ENCODE measurements at places on chromosomes 7 and 10.

DNA sequence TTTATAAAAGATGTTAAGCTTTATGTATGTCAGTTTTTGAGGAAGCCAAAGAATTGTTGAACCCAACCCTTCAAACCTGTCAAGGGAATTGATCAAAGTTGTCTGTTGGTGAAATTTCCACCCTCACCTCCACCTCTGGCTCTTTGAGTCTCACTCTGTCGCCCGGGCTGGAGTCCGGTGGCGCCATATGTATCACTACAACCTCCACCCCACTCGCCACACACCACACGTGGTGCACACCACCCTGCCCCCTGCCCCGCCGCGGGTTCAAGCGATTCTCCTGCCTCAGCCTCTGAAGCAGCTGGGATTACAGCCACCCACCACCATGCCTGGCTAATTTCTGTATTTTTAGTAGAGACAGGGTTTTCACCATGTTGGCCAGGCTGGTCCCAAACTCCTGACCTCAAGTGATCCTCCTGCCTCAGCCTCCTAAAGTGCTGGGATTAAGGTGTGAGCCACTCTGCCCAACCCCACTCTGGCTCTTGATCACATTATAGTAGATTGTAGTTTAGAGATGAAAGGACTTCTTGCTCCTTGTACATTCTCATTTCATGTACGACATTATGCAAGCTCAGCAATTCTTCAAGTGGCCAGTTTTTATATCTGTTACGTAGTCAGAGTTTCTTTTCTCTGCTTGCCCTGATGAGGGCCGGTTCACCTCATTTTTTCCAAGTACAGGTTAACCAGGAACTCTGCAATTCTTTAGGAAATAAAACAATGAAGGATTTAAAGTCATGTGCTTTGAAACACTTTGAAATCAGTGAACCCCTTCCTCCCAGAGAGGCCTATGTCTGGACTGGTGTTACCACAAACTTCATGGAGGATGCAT lies 7.0 kb downstream of the BAMBI start:
- DNase-seq, result no peak

DNA sequence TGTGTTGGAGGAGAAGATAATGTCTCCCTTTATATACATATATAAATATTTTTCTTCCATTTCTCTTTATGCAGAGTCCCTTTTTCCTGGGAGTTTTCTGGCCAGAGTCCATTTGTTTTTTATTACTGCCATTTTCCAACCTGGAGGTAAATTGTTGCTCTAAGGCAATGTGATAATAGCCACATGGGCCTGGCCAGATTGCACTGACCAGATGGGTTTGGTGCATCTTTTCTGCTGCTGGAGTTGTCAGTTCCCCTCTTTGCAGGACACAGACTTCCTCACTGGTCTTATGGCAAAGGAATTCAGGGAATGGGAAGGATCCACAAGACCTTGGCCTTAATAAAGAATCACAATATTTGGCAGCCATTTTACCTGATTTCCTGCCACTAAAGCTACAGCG lies 254.9 kb downstream of the SORCS3 start:
- no peak for DNase-seq

- DNase-seq, result no peak
Measured at GRCh38 chr10:101772895-101773761, 2.8 kb downstream of the FGF8 start.

DNA sequence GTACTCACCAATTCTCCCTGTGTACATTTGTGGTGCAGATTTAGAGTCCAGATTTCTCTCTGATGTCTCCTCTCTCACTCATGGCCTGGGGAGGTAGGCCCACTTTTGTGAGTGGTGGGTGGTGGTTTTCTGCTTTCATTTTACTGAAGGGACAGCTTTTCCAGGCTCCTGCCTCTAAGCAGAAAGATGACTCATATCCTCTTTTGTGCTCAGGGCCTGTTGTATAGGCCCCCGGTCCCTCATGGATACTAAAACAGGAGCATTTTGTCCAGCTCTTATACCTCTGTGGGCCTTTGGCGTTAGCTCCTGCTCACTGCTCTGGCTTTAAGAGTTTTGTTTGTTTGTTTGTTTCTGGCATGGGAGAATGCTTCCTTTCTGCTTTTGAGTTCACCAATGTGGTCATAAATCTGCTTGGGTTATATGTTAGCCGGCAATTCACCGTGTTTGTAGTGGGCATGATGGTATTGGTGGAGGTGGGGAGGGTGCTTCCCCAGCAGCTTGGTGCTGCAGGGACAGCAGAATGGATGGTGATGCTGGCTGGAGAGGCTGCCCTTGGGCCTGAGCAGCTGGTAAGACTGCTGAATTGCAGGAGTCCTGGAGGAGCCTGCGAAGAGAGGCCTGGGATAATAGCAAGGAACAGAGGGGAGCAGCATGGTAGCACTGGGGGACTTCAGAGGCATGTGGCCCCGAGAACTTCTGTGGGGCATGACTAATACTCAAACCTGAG lies 468.7 kb downstream of the RPS24 start:
- no peak for DNase-seq

GRCh38 chr7:14104861-14105260 lies 115.4 kb upstream of the ETV1 start:
- DNase-seq, result no peak

DNA sequence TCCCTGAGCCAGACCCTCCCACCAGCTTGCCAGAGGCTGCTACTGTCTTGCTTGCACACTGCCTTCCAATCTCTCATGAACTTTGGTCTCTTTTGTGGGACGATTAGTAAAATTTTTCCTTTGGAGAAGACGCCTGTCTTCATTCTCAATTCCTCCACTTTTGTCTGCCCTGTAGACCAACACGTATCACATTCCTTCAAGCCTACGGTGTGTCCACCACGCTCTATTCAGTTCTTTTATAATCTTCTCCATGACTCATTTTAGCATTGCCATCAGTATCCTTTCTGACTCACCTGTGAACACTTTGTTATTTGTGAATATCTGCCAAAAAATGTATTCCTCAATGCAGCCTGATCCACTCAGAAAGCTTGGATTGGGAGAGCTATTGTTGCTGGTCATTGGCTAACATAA lies 1.4 kb downstream of the GIMAP5 start:
- no peak for DNase-seq

DNA sequence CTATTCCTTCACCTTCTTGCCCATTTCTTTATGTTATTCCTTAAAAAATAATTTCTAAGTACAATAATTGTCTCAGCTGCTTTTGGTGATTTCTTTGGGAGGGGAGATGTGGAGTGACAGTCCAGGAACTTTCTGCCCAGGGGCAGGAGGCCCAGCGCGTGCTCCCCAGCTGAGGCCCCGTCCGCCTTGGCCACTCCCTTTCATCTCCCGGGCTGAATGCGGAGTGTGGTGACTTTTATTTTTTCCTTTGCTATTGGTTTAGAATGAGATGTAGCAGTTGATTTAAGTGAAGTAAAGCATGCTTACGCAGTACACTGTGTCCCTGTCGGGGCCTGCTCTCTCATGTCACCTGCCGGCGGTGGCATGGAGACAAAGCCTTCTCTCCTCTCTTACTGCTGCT lies 141.6 kb downstream of the MGMT start:
- no peak for DNase-seq

GRCh38 chr7:24472093-24472492 lies 101.2 kb upstream of the PALS2 start:
- no peak for DNase-seq

DNA sequence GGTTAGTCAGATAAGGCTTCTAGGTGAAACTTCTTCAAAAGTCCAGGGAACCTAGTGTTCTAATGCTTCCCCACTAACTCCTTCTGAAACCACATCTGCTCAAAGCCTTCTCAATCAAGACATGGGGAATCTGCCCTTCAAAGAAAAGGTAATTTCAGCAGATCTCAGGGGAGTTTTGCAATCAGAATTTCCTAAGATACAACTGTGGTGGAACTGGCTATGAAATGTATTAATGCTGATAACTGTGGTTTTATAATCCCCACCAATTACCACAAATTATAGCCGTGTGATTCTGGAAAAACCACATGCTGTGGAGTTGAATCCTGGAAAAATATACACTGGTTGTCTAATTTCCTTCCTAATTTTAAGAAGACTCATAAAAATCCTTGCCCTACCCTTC lies 233.8 kb downstream of the SORCS1 start:
- no peak for DNase-seq

DNA sequence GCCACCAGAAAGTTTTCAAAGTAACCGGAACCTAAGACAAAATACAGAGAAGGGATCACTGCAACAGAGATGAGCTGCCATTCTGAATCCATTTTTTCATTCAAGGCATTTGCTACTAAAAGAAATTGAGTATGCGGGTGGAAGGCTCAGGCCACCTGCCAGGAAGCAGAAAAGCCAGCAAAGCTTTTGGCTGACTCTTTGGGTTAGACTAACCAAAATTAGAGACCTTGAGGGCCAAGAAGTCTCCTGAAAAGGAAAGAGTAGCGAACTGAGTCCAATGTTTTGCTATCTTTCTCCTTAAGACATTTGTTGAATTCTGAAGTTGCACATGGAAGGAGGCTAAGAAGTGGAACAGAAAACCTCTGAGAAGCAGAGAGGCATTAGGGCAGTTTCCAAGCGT lies 79.0 kb downstream of the FAS start:
- no peak for DNase-seq

- no peak for DNase-seq
Measured at GRCh38 chr7:157938211-157938610, 601.4 kb downstream of the DNAJB6 start.

DNA sequence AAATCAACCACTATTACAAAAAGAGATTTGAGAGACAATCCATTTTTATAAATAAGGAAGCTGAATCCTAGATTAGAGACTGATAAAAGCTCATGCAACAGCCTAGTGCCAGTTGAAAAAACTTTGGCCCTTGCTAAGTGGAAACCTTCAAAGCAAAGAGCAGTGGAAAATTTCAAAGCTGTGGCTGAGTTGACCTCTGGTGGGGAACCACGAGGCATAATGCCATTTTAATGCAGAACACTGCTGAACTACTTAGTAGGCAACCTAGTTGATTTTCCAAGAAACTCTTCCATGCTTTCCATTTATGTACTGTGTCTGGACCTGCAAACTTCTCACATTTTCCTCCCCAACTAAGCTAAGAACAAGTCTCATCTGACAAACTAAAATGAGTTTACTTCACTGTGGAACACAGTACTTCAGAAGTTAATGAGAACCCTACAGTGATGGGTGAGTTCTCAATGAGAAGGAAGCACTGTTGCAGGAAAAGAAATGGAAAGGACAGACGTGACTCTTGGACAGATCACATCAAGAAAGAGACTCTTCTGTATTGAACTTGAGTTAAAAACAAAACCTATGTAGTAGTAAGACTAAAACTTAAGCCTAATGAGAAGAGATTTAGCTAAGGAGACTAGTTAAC lies 19.5 kb downstream of the FZD9 start:
- no peak for DNase-seq

DNA sequence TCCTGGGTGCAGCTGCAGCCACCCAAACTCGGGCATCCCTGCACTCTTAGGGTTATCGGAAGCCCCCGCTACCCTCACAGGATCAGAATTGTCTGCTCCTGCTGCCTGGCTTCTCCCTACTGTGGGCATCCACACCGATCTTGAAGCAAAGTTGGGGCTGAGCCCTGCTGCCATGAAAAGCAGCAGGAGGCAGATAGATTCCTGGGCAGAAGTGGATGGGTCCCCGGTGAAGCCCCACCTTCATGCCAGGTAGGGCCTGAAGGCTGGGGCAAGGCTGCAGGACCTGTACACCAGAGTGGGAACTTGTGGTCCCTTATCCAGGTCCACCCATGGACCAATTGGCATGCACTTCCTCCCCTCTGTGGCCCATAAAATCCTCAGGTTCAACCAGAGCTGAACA lies 922.6 kb upstream of the KCND2 start:
- no peak for DNase-seq

GRCh38 chr10:76582531-76582930 lies 1055.1 kb downstream of the KCNMA1 start:
- no peak for DNase-seq

- DNase-seq, result no peak
Measured at GRCh38 chr7:148558914-148559313, 31.7 kb upstream of the C7orf33 start.

DNA sequence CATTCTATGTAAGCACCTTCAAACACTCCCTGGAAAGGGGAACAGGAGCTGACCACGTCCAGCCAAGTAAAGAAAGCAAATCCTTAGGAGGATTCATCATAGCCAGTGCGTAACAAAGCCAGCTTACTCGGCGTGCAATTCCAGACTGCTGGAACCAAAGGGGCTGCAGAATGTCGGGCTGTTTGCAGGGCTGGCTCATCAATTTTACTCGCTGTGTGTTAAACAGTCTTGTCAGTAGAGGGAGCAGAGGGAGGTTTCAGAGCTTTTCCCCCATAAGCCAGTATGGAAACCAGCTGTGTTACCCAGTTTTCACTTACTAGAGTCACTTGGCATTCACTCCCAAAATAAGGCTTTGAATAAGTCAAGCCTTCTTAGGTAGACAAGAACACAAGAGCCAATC lies 127.1 kb downstream of the KMT2E start:
- no peak for DNase-seq

DNA sequence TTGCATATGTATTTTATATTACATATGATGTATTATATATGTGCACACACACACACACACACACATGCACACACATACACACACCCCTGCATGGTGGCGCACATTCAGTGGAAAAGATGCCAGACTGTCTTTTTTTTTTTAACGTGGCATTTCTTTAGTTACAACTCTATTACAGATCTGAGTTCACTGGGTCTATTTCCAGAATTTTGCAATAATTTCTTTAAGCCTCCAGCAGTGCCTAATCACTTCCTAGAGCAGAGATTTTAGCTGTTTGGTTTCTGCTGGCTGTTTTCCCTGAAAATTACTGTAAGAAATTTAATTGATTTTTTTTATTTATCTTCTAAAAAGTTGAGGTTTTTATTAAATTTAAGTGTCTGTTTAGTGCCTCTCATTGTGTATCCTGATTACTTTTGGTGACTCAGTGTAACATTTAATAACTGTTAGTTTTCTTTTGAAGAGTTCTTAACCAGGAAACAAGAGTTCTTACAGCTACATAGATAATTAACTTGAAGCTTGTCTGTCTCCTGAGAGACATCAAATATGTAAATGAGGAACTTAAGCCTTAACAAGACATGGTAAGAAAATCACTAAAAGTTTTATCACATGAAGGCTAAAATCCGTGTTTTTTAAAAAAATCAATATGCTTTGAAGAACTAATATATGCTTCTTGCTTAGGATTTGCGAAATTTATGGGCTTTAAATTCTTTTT lies 232.0 kb downstream of the MDFIC start:
- DNase-seq, result peak; percentile 60

GRCh38 chr10:1872151-1872726 lies 134.9 kb upstream of the ADARB2 start:
- DNase-seq, result no peak

- DNase-seq, result no peak
Measured at GRCh38 chr10:123996302-123996701, 97.1 kb downstream of the CHST15 start.

- no peak for DNase-seq
Measured at GRCh38 chr7:157445246-157445955, 108.6 kb downstream of the DNAJB6 start.

DNA sequence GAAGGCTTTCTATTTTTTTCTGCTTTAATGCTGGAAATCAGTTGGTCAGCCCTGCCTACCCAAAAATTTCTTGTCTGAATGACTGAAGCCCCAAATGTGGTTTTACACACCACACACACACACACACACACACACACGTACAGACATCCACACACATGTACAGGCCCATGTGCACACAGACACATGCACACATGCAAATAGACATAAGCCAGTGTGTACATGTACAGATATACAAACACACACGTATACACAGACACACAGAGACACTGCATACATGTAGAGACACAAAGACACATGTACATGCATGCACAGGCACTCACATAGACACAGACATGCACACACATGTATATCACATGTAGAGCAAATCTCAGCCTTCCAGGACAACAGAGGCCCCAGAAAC lies 54.2 kb downstream of the TBATA start:
- DNase-seq, result no peak
